ENCODE measurements at places on chromosomes 5 and 9.

- no peak for DNase-seq
Measured at GRCh38 chr9:135022191-135022870, 65.1 kb upstream of the OLFM1 start.

GRCh38 chr5:36417668-36418067 lies 116.0 kb upstream of the RANBP3L start:
- no peak for DNase-seq

- no peak for DNase-seq
Measured at GRCh38 chr9:14215614-14216013, 98.3 kb downstream of the NFIB start.

DNA sequence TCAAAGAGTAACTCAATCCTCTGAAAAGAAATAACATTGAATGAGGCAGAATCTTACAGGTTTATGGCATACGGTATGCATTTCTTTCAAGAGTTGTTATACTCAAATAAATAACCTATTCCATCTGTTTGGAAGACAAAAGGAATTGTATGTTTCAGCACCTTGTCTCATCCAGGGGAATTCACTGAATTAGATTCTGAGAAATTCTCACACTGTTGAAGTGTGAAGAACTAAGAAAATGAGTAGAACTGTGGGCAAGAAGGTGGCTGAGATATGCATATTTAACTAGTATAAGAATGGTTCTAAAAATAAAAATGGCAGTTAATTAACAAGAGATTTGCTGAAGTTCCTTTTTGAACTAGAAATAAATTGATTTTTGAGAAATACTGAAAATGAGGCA lies 279.3 kb upstream of the DAP start:
- DNase-seq: no peak

GRCh38 chr5:53817183-53817582 lies 256.7 kb downstream of the NDUFS4 start:
- DNase-seq: no peak

DNA sequence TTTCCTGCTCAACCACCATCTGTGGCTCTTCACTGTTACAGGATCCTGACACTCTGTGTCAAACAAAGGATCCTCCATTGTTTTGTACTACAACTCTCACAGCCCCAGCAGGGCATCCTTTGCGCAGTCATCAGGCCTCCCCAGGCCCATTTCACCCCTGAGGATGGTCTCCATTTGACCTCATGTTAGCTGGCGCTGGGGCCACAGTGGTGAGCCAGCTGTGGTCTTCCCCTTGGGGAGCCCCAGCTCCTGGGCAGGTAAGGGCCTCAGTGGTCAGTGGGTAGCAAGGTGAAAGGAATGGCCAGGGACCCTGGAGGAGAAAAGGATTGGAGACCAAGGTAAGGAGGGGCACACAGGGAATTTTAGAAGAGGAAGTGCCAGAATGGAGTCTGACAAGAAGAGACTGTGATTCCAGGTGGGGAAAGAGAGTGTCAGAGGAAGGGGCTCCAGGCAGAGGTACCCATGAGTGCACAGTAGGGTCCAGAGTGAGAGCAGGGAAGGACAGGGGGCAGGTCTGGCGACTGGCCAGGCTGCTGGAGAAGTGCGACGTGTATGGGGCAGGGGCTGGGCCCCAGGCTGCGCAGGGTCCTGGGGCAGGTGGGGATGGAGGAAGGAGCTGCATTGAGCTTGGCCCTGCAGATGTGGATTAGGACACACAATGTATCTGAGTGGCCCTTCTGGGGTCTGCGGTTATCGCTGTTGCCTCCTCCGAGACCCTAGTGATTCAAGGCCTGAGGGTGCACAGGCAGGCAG lies 109.9 kb downstream of the PHF2 start:
- DNase-seq: no peak

- DNase-seq: no peak
Measured at GRCh38 chr9:86091477-86091876, 7.9 kb downstream of the GOLM1 start.

DNA sequence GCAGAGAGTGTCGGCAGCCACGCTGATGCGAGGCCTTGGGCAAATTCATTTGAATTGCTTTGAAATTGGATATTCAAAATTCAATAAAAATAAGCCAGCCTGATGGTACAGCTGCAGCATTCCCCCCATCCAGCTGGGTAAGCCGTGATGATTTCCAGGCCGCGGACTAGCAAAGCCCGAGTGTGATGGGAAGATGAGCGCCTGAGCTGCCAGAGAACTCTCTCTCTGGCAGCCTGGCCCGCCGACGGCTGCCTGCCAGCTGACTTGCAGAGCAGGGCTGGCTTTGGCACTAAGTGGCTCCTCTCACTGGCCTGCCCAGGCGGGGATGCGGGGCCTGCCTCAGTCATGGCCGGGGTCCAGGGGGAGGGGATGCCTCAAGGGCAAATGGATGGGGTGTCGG lies 268.3 kb upstream of the WWC1 start:
- DNase-seq: no peak

GRCh38 chr5:94243612-94244011 lies 374.8 kb downstream of the KIAA0825 start:
- no peak for DNase-seq

GRCh38 chr9:87588339-87588738 lies 90.7 kb downstream of the DAPK1 start:
- DNase-seq: no peak

- no peak for DNase-seq
Measured at GRCh38 chr5:57033503-57033902, 81.6 kb upstream of the MIER3 start.

DNA sequence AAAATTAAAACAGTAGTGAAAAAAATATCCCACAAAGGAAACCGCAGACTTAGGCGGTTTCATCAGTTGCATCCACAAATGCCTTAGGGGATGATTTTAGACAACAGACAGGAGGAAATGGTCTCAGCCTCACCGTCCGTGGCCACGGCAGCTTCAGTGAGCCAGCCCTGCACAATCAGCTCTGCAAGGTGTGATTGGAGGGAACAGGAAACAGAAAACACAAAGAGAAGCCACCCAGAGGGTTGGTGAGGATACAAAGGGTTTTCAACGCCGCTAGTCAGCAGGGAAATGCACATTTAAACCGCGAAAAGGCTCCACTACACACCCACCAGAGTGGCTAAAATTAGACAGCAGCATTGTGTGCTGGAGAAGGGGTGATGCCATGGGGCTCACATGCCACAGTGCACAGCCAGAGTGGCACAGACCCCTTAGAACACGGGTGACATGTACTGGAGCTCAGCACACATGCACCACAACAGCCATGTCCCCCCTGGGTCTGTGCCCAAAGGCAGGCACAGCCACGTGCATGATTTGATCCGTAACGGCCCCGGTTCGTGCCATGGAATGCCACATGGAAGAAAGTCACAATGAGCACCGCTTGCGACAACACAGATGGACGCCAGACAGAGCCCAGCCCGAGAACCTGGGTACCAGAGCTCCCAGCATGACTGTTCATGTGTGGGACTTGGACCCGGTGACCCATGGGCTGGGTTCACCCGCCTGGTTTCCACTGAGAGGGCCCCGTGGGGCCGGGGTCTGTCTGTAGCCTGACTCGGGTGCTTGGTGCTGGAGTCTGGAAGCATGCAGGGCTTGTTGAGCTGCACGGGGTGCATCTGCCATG lies 18.3 kb upstream of the TERT start:
- DNase-seq: peak; percentile 1

DNA sequence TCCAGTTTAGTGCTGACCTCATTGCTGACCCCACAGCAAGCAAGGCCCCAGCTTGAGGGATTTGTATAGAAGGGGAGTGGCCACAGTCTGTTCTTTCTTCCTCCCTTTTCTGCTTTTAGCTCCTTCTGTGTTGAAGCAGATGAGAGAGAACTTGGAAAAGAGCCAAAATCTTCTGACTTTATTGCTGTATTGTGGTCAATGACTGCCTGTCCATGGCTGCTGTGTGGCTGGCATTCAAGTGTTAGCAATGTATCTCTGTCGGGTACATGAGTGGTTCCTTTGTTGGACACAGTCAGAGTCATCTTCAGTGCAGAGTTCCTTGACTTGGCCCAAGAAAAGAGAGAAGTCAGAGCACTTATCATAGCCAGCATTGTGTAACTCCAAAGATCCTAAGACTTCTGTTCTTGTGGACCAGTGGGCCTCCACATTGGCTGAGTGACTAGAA lies 154.1 kb downstream of the LRRC70 start:
- DNase-seq: no peak
